ENCODE measurements at places on chromosomes 11 and 22.

- DNase-seq = no peak
Observed at GRCh38 chr22:28146401-28147314, 227.6 kb upstream of the PITPNB start.

DNA sequence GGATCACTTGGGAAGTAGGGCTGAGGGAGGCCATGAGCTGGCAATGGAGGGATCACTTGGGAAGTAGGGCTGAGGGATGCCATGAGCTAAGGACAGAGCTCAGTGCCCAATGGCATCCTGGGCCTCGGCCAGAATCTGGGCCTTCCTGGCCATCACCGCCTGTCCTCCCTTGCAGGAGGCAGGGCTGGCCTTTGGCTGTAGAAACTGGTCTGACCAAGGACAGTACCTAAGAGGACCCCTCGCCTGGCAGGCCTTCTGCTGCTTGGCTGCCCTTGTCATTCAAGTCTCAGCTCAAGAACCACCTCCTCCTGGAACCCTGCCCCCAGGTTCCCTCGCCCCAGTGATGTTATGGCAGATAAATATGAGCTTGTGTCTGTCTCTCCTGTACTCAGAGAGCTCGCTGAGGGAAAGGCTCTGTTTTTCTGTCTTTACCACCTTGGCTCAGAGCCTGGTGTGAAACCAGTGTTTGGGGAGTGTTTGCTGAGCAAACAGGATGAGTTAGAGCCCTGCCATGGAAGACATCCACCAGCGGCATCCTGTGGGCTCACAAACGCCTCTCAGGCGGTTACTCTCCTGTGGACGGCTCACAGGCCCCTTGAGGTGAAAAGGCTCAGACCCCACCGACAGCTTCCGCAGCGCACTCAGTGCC lies 19.3 kb upstream of the RASL10A start:
- DNase-seq = no peak

- no peak for DNase-seq
Observed at GRCh38 chr11:126129727-126130671, 67.3 kb upstream of the CDON start.

DNA sequence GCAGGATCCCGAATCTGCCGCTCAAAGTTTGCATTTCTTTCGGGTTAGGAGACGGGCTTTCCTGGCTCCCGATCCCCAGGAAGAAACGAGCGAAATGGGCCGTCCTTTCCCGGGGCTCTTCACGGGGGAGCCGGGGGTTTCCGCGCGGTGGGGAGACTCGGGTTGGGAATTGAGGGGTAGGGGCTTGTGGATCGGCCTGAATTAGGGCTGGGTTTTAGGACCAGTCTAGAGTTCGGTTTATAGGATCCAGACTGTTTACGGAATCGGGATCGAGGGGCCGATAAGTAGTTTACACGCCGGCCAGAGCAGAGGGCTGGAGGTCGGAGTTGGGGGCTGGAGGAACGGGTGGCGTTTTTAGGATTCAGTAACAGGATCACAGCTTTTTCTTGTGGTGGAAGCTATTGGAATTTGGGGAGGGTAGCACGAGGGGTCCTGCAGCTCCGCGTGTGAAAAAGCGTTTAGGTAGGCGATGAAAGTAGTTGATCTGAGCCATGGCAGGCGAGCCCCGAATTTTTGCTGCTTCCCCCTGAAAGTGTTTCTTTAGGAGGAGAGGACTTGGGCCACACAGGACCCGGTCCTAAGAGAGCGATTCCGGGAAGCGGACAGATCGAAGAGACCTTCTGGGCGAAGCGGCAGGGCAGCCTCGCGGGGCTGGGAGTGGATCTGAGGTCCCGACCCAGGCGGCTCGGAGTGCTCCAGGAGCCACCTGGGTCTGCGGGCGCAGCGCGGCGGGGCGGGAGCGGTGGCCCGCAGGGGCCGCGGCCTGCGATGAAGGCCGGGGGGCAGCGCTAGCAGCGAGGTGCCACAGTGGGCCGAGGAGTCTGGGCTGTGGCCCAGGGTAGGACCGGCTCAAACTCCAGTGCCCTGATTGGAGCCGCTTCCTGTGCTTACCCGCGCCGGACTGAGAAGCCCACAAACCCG lies 1.6 kb downstream of the PKNOX2 start:
- DNase-seq = no peak

- DNase-seq = no peak
Observed at GRCh38 chr11:110755941-110756340, 43.7 kb upstream of the ARHGAP20 start.

GRCh38 chr22:47278655-47279054 lies 516.2 kb downstream of the TBC1D22A start:
- DNase-seq = no peak

DNA sequence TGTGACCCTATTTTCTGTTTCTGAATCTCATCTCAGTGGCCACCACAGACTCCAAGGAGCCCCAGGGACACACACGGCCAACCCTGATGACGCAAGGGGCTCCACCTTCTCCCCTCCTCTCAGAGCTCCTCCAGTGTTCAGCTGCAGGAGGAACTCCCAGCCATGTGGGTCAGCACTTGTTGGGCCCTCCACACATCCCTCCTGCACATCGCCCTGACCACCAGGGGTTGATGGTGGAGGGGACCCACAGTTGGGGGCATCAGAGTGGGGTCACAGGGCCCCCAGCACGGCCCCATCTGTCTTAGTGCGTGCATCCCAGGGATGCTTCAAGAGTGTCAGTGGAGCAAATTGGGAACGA lies 499.6 kb downstream of the BRD1 start:
- DNase-seq = no peak

DNA sequence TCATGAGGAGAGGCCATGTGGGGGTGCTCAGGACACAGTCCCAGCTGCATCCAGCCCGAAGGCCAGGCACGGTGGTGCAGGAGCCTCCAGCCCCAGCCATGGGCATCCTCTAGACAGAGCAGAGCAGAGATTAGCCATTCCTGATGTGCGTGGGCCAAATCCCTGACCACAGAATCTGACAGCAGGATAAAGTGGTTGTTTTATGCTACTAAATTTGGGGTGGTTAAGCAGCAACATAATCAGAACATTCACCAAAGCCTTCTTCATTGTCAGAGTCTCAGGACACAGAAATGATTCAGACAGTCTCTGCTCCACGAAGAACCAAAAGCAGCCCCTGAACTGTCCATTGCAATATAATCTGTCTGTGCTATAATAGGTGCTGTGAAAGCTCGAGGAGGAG lies 19.7 kb downstream of the RASD2 start:
- DNase-seq = no peak

GRCh38 chr11:72930008-72930407 lies 115.8 kb downstream of the ATG16L2 start:
- DNase-seq = no peak

DNA sequence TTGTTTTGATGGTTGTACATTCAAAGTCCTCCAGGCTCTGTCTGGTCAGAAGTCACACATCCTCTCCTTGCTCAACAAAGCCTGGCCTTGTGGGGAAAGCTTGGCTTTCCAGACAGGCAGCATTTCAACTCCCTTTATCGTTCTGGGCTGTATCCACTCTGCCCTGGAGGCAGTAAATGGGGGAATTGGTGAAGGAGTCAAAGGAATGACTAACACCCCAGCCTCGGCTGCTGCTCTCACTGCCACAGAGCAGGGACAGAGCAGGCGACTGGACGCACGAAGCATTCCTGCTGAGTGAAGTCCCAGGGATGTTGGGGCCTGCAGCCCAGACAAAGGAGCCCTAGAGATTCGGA lies 52.8 kb downstream of the WNT11 start:
- DNase-seq = no peak

GRCh38 chr11:106625566-106625965 lies 392.7 kb downstream of the GUCY1A2 start:
- DNase-seq = no peak

DNA sequence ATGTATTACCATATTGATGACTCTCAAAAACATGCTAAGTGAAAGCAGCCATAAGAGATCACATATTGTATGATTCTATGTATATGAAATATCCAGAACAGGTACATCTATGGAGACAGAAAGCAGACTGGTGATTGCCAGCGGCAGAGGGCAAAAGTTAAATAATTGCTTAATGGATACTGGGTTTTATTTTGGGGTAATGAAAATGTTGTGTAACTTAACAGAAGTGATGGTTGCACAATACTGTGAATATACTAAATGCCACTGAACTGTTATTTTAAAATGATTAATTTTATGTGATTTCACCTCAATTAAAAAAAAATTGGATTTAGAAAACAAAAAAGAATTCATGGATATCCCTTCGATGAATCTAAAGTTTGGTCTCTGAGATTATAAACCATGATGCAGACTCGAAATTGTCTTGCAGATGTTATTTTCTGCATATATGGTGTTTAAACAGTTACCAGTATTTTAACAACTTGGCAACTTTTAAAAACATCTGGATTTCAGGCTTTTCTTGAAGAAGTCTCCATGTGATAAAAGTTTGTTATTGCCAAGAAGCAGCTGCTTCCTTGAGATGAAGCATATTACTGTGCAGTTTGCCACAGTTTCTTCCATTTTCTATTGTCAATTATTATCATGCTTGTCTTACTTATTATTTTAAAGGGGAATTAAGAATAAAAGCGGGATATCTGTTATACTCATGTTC lies 38.1 kb downstream of the LARGE2 start:
- DNase-seq = no peak

DNA sequence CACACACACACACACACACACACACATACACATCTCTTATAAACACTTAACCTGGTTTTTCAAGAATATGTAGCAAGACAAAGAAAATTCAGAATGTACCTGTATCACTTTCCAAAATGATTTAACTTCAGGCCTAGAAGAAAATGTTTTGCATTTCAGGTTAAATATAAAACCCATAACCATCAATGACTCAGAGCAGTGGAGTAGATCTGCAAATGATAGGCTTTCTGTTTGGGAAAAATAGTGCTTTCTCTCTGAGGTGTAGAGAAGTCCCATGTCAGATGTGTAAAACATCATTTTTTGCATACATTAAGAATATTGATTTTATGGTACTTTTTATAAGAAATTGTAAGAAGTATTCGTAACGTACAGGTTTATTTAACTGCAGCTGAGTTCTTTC lies 116.9 kb downstream of the STK33 start:
- no peak for DNase-seq

DNA sequence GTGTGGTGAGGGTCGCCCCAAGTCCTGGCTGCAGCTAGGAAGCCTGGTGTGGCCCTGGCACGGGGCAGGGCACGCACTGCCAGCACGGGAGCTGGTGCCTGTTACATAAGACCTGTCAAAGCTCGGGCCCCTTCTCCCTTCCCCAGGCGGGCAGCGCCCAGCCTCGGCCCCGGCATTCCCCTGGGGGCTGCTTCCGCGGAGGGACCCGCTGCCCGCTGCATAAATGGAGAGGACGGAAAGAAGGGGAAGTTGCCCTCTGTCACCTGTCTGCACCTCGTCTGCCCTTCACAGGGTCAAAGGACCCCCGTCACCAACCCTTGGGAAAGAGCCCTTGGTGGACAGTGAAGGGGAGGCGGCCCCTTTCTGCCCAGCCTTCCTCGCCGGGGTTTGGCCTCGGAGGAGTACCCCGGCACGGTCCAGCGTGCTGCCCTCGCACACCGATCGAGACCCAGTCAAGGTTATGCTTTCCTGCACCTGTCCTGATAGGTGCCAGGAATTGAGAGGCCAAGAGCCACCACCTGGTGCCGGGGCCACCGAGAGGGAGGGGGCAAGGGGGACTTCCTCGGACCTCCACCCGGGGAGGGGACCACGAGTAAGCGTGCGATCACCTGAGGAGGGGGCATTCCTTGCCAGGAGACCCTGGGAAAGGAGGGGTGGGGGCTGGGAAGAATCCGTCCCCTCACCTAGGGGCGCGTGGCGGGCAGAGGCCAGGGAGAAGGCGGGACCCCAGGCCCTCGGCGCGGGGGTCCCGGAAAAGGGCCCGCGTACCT lies 16.8 kb upstream of the MFRP start:
- DNase-seq = no peak

DNA sequence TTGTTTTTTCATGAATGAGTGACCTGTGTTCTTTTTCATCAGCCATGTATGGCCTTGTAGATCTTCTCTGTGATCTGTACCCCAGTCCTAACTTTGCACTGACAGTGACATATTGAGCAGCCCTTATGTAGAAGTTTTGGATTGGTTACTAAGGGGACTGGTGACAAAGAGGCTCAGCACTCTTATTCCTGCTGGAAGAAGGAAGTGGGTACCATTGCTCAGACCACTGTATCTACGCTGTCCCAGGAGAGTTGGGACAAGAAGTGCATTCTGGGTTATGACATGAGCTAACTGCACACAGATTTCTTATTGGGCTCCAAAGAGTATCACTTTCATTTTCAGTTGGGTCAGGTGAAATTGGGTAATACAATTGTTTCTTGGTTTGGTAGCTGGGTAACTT lies 107.8 kb upstream of the RASSF10 start:
- DNase-seq = no peak

- no peak for DNase-seq
Observed at GRCh38 chr11:110286298-110287040, 9.9 kb downstream of the RDX start.

DNA sequence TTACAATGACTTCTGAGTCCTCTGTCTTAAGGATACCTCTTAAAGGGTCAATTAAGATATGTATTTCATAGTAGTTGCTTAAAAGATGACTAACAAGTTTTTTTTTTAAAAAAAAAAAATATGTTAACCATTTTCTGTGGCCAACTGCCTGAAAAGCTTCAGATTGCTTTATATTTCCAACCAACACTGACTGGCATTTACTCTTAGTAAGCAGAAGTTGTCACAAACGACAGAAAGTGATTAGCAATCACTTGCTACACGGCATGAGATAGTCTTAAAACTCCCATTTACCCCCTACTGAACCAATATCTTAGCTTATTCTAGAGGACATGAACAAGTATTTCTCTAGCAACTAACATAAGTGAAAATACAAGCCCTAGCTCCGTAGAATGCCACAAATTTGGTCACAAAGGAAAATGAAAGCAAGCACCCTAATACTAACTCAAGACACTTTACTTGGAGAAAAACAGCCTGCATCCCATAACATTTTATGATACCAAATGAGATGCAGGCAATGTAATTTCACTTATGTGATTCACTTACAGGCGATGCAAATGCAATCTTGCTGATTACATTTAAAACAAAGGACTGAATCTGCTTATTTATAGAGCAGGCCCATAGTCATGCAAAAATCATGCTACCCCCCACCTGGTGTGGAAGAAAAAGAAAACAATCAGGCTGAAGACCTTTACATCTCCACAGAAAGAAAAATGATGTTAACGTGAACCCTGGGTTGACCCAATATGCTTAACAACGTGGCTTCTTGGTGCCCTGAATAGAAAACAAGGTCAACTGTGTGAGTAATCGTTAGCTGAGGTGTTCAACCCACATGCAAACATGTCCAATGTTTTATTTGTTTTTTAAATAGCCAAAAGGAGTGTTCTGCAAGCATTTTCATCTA lies 25.7 kb downstream of the MPPED2 start:
- no peak for DNase-seq

DNA sequence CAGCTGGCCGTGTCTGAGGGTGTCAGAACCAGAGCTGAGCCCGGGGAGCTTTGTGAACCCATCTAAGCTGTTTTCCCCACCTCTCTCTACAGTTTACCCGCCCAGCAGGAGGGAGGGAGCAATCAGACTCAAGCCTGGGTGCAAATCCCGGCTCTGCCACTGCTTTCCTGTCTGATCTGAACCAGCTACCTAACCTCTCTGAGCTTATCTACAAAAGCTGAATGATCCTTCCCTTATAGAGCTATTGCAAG lies 252 bp downstream of the APOL2 start:
- peak; percentile 61 for DNase-seq

- no peak for DNase-seq
Observed at GRCh38 chr11:76217653-76218160, 11.4 kb upstream of the WNT11 start.

GRCh38 chr11:125750629-125751028 lies 4.5 kb downstream of the PATE1 start:
- DNase-seq = no peak

Measured in stimulated activated effector memory CD8-positive, alpha-beta T cell treated with anti-CD3 and anti-CD28 coated beads, Interleukin-12 subunit alpha, Interleukin-12 subunit beta, amount 100 ng/mL, for 72 hours (primary cell).